ENCODE measurements at places on chromosomes 16 and 17.
A peak's percentile ranks its signal among the peaks of the same experiment; 100 is the strongest.

DNA sequence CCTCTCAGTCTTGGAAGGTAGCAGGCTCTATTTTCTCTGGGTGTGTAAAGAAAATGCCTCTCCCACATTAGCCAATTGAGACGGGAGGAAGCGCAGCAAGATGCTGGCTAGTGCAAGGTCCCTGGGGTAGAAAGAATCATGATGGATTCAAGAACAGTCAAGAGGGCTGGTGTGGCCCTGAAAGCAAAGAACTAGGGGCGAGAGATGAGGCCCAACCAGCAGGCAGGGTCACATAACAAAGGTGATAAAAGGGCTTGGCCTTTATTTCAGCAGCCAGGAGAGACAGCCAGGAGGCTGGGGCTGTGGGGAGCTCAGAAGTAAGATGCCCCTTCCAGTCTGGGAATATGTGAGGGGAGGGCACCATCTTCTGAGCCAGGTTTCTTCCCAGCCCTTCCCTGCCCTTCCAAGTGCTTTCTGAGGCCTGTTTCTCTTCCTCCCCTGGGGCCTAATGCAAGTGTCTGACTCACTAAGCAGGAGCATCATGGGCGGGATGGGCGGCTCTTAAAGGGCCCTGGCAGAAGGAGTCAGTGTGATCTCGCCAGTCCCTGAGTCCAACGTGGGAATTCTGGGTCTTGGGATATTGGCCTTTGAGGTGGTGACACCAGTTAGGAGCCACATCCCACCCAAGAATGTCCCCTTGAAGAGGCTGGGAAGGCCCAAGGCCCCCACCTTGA, 3.9 kb upstream of the NLRC5 start:
- DNase-seq, result peak; percentile 93

DNA sequence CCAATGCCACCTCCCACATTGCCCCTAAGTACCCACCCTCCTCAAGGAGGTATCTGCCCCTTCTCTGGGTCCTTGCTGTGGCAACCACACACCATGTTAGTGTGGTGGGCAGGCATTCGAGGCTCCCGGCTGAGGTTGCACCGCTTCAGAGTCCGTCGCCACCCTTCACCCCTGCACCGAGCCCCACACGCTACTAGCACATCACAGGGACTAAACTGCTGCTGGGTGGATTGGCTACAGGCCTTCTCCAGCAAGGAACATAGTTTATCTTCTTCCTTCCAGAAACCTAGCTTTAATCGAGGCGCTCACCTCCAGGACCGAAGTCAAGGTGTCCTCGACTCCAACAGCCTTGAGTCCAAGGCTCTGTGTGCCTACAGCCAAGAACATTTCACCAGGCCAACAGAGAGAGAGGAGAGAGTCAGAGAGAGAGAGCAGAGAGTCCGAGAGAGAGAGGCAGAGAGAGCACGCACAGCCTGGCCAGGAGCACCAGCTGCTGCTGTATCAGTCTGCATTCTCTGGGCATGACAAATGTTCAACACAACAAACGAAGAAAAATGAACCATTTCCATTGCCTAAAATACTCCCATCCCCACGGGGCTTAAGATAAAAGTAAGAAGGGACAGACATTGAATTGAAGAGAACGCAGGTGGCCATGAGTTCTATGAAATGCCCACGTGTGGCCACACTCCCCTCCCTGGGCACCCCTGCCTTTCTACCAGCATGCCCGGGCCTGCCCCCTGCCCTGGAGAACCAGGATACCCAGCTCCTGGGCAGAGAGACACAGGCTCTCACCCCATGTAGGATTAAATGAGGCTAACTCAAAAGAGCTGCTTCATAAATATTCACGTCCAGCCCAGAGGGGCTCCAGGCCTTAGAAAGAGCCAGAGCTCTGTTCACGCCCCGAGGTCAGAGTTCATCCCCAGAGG, 94.9 kb downstream of the RBFOX3 start:
- DNase-seq, result peak; percentile 1

DNA sequence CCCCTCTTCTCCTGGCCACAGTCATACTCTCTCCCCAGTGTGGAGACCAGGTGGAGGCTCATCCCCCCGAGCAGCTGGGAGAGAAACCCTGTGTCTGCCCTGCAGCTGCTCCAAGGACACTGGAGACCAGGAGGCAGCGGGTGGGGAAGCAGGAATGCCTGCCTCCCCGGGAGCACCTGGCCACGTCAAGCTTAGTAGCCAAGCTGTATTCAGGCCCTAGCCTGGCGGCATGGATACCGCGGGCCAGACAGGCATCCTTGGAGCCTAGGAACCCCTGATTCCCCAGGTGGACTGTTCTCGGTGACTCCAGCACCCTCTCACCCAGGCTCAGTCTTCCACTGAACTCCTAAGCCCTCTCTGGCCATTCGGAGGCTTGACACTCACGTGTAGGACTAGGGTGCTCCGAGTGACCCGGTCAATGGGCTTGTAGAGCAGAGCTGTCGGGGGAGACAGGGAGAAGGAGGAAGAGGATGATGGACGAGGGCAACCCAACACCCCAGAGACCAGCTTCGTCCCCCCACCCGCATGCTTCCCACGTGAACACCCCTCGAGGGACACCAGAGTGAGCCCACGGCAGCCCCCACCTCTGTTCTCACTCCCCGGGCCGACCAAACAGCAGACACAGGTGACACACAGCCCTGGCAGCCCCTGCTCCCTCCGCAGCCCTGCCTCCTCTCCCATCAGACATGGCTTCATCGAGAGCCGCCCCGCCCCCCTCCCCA, 76.5 kb downstream of the TIMM22 start:
- DNase-seq, result no peak

DNA sequence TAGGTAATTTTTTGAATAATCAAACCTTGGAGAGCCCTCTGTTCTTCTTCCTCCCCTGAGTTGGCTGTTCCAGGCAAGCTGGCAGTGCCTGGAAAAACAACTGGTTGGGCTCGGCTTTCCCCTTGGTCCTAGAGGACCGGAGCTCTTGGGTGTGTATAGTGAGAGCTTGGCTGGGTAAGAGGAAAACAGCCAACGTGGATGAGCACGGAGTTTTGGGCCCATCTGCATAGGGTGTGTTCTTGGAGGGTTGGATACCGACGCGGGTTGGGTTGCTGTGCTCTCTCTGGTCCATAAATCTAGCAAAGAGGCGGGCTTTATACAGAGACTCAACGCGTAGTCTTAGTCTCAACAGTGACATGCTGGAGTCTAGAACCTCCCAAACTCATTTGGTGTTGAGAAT, 23.2 kb downstream of the ITGB3 start:
- DNase-seq, result peak; percentile 88

DNA sequence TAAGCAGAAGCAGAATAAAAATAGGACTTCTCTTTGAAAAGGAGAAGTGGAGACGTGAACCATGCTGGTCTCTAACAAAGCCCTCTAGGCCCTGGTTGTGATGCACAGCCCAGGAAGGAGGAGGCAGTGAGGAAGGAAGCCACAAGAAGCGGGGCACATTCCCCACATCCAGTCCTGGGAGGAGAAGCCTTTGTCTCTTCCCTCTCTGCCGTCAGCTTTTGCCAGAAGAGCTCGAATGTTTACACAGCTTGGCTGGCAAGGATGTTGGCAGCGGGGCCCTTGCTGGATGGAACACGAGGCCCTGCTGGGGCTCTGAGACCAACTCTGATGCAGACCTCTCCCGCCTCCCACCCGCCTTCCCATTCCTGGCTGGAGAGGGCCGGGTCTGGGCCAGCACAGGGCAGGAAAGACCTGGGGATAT, 91.3 kb downstream of the MAF start:
- no peak for DNase-seq

DNA sequence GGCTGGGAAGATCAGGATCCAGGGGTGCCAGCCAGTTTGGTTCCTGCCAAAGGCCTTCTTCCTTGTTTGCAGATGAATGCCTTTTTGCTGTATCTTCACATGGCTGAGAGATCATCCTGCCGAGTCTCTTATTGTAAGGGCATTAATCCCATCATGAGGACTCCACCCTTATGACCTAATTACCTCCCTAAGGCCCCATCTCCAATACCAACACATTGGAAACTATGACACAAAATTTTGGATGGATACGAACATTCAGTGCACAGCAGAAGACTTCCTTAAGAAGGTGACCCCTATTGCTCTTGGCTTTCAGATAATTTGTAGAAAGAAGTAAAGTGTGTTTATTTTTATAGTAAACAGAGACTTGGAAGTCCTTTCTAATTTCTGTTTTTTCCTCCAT, 1164.7 kb upstream of the CDH8 start:
- no peak for DNase-seq

- no peak for DNase-seq
These were observed 8.1 kb downstream of the CIBAR2 start for GRCh38 chr16:85104147-85104546.

- DNase-seq, result no peak
These were observed 655 bp upstream of the MTHFSD start for GRCh38 chr16:86555704-86556075.

DNA sequence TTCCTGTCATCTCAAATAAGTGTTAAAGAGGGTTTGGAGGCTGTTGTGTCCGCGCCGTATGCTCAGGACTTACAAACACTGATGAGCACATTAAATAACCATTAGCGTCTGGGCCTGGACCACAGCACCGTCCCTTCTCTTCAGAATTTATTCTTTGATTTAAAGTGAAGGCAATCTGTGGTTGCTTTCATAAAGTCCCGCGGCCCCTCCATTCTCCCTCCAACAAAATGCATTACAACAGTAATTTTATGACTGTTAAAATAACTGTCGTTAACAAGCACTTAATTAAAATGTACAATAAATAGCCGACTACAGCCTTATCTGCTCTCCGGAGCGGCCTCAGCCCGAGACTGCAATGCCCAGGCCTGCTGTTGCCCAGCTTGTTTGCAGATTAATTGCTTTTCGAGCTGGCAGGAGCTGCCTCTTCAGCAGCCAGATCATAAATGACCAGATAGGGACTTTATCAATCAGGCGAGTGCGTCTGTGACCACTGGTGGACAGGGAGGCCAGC, 30.6 kb upstream of the IRX3 start:
- DNase-seq, result no peak

DNA sequence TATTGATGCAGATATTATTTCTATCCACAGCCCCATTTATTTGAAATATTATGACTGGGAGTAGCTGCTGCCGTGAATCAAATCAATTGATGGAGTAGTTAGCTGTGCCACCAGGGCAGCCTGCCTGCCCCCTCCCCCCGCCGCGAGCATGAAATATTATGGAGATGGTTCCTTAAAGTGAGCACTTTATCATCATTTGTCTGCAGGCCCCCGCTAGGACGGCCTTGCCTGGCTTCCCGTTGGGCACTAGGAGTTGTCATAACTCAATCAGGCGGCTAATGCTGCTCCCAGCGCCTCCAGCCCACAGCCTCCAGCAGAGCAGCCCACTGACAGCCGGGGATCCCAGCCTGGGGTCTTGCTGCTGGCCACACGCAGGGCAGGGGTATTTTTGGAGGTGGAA, 173.9 kb downstream of the SALL1 start:
- no peak for DNase-seq

DNA sequence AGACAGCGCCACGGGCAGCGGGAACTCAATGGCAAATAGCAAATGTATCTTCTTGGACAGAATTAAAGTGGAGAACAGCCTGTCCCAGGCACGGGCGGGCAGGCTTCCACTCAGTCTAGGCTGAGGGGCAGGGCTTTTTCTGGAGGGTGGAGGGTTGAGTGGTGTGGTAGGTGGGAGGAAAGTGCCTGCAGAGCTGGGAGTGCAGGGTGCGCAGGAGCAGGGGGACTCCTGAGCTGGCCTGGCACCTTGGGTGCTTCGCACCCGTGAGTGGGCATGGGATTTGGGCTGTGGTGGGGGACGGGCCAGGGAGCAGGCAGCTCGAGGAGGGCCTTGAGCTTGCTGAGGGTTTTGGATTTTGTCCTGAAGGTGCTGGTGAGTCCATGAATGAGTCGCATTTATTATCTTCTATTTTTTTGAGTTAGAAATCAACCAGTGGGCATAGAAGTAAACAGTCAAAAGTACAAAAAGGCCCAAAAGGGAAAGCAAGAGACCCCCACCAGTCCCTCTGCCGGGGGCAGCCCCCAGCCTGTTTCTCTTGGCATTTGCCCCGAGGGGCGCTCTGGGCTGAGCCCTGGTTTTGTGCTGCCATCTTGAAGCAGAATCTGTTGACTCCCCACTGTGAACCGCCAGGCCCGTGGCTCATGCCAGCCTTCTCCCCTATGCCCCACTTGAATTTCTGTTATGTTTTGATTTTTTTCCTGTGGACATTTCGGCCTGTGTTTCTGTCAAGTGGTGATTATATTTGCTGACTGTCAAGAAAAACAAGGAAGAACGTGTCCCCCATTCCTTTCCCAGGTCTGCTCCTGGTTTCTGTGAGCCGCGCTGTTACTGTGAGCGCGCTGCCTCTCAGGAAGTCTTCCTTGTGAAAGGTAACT, 8.2 kb downstream of the ADORA2B start:
- no peak for DNase-seq
